Non-pigmented ciliary epithelial cell (primary cell): ENCODE measurements at places on chromosomes 13 and 19.
A peak's percentile ranks its signal among the peaks of the same experiment; 100 is the strongest.

DNA sequence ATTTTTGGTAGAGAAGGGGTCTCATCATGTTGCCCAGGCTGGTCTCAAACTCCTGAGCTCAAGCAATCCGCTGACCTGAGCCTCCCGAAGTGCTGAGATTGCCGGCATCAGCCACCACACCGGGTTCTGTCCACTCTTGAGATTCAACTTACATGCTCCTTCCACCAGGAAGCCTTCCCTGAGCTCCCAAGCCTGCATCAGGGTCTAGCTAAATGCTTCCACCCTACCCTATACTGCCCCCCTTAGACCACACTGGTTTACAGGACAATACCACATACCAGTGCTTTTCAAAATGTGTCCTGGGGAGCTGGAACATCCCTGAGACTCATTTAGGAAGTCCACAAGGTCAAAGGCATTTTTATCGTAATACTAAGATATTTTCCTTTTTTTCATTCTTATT lies 15.1 kb upstream of the CACNG8 start:
- no peak for DNase-seq

GRCh38 chr13:114108894-114109293 lies 23.5 kb downstream of the RASA3 start:
- no peak for DNase-seq

- no peak for DNase-seq
These were observed 2.4 kb upstream of the CYTH2 start for GRCh38 chr19:48466561-48467325.

DNA sequence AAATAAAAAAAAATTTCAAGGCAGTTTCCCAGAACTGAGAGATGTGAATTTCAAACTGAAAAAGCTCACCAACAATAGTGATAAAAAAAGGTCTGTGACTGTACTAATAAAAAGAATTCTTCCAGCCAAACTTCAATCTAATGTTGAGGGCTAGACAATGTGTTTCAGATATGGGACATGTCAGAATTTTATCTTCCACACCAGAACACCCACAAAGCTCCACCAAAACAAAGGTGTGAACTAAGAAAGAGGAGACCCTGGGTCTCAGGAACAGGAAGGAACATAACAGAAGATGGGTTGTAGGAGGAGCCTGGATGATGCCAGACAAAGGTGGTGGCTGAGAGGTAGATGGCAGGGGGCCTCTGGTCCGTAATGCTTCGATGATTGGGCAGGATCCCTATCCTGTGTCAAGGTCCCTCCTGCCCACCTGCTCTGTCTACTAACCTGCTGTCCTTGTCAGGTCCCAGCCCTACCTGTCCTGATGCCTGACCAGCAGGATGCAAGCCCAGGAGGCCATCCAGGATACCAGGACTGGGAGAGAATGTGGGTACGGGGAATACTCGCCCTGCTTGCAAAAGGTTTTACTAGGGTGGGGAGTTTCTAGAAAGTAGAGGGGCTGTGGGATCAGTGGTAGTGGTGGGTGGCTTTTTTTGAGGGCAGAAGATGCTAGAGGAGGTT lies 4.5 kb downstream of the MZF1 start:
- DNase-seq = no peak

GRCh38 chr19:16064209-16064889 lies 11.9 kb upstream of the TPM4 start:
- DNase-seq = no peak

DNA sequence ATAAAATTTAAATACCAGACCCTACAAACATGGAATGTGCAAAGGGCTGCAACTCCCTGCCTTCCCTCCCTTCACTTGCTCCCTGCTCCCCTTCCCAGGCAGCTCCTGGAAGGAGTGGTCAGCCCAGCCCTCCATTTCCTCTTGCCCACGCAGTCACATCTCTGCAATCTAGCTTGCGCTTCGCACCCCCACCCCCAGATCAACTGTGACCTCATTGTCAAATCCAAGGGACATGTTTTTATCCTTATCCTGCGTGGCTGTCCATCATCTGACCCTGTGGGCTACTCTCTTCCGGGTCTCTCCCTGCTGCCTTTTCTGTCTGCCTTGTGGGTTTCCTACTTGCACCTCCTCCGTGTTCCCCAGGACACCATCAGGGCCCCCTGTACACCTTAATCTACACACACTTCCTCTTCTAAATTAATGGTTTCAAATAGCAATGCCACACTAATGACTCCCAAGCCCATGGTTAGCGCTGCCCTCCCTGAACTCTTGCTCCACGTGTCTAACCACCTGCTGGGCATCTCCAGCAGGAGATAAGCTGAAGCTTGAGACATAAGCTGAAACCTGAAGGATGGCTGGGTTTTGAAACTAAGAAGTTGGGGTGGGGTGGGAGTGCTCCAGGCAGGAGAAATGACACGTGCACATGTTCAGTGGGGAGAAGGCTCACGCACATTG lies 118.3 kb downstream of the USP12 start:
- DNase-seq = no peak

GRCh38 chr19:44810234-44811121 lies 1.6 kb downstream of the BCAM start:
- no peak for DNase-seq

DNA sequence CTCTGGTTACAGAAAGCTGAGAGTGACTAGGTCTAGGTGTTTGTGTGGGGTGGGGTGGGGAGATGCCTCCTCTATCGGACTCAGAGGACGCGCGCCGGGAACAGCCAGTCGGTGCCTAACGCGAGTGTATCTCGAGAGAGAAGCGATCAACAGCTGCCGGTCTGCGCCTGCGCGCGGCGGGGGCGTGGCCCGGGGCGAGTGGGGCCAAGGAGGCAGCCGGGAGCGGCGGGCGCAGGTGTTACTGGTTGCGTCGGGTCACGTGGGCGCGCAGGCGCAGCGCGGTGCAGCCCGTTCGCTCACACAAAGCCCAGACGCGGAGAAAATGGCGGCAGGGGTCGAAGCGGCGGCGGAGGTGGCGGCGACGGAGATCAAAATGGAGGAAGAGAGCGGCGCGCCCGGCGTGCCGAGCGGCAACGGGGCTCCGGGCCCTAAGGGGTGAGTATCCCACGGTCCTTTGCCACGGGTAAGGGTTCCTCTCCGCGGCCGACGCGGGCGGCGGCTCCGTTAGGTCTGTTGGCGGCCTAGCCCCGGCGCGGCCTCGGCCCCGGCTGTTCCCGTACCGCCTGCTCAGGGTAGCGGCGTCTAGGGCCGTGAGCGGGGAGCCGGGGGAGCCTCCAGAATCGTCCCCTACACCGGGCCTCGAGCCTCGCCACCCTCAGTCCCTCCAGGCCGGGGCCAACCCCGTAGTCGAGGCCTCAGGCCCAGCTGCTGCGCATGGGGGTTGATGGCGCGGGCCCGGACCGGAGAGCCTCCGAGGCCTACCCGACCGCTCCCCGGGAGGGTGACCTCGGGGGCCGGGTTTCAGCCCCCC lies at the start of gene HNRNPM:
Gene HNRNPM, plus strand, starts transcription at position 299 of the 811 bp plus-strand sequence. Its CDS starts 24 bp downstream, at position 323.
- DNase-seq = peak; percentile 71
